Neural progenitor cell (in vitro differentiated cells): ENCODE measurements at places on chromosomes 6 and 20.

GRCh38 chr6:445571-446417, 54.2 kb downstream of the IRF4 start:
- DNase-seq = no peak

DNA sequence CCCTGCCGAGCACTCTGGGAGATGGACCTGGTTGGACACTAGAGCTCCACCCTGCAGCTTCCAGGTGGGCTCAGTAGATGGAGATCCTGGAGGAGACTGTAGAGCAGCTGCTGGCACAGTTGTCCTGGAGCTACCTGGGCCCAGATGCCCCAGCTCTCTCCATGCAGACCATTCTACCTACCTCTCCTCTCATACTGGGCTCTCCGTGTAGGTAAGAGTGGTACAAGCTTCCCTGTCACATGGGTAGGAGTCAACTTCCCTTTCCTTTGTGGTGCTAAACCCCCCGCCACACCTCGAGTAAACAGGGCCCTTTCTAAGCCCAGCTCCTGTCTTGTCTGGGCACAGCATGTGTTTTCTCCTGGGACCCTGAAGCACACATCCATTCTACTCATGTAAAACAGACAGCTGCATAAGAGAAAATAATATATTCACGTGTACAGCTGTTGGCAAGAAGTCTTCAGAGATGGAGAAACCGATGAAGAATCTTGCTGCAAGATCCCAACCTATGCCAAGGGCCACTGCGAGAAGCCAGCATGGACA, 108.1 kb upstream of the DUSP22 start:
- DNase-seq = no peak

GRCh38 chr20:1667502-1668085, 10.0 kb upstream of the SIRPG start:
- DNase-seq = no peak

GRCh38 chr6:82246802-82247504, 591 bp downstream of the IBTK start:
- DNase-seq = peak; percentile 88

DNA sequence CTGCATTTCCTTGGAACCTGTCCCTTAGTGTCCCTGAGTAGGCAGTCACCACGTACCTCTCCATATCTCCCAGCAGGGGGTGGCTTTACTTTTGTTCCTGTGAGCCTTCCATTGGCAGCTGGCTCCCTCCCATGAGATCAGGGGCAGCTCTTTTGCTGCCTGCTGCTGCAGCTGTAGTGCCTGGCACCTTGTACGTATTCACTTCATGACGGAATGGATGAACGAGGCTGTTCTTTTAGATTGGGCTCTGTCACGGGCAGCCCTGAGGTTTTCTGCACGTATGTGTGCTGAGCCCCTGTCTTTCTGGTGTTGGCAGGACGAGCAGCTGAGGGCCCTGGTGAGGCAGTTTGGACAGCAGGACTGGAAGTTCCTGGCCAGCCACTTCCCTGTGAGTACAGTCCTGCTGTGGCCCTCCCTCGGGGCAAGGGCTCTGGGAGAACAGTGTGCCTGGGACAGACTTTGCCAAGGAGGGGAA, 14.6 kb downstream of the MYBL2 start:
- peak; percentile 69 for DNase-seq

DNA sequence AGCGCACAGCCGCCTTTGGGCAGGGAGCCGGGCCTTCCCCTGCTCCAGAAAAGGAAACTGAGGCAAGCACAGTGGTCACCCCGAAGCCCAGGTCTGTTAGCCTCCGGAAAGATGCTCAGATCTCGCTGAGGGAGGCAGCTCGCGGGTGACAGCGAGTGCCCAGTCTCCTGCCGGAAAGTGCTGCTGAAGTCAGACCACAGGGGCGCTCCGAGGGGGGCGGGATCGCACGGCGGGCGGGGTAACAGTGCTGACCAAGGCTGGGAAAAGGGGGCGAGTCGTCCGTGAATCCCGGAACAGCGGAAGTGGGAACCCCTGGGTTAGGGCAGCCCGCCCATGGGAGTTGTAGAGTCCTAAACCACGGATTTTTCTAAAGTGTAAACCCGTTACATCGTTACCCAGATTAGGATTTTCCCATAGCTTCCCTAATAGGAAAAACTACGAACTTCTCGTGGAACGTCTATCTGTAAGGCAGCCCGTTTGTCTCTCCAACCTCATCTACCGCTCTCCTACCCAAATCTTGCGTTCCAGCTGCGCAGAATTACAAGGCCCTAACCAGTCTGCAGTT, 504 bp downstream of the VPS16 start:
- peak; percentile 55 for DNase-seq

DNA sequence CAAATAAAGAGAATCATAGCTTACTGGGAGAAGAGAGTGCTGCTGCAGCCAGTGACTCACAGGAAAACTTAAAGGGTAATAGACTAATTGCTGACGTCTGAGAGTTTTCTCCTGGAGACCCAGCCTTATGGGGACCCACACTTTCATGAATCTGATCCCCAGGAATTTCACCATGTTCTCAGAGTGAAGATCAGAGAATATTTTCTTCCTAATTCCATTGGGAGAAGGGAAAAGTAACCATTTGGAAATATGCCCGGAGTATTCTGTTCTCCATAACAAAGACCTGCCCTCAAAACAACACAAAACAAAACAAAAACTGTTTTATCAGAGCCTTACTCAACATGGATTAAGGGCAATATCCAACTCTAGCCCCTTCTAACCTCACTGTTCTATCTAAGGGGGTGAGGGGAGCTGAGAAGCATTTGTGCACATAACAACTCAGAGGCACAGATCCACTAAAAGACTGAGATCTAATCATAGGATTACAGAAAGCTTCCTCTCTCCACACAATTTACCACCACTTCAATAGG, 168.2 kb upstream of the SSTR4 start:
- DNase-seq = no peak

DNA sequence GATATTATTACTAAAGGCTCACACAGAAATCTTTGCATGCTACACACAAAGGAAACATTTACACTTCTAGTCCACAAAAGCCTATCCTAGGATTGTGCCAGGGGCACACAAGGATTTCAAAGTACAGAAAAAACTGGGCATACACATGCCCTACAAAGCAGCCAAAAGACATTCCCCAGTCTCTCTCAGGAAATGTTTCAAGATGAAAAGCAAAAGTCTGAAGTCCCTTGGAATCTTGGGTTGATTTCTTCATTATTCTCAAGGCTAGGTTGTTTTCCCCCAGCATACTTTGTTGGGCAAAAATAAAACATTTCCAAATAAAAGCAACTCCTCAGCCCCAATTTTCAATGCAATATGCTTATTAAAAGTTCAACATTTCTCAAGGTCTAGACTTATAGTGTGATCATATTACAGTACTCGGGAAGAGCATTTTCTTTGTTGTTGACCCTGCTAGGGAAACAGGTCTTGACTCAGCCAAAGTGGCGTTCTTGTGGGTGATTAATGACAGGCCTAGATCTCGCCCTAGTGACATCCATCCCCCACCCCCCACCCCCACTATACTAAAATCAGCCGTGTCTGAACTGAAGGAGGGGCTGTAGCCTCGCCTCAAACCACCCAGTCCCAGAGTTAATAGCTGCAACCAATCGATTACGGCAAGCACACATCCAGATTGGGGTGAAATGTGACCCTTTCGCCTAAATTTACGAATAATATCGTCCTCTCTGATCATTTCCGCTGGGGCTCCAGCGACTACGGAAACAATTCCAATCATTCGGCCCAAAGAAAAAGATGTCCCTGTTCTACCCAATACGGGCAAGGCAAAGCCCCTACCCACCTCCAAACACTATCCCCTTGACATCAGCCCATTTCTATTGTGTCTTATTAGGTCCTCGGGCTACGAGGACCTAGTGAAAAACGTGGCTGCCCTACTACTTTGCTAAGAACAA, 1.4 kb downstream of the AKIRIN2 start:
- DNase-seq = peak; percentile 55
